Activated B cell treated with CpG ODN at 0.5 μM for 24 hours (primary cell): ENCODE measurements at places on chromosomes 3 and 15.

GRCh38 chr3:189446959-189447560, 184.1 kb upstream of the TP63 start:
- no peaks in the 10 kb centered on the region for H3K4me1 ChIP-seq
- H3K27me3 ChIP-seq = no peaks in the 10 kb centered on the region
- H3K27ac ChIP-seq = no peak overlapping the region
- no peak overlapping the region for H3K4me3 ChIP-seq
- no peak for DNase-seq
- no peaks in the 10 kb centered on the region for H3K36me3 ChIP-seq

GRCh38 chr3:87486115-87486514, 209.7 kb upstream of the POU1F1 start:
- no peaks in the 10 kb centered on the region for H3K27me3 ChIP-seq
- H3K27ac ChIP-seq = no peak overlapping the region
- no peaks in the 10 kb centered on the region for H3K36me3 ChIP-seq
- H3K4me3 ChIP-seq = no peak overlapping the region

GRCh38 chr15:93072011-93072410, 17.0 kb downstream of the RGMA start:
- H3K36me3 ChIP-seq = no peaks in the 10 kb centered on the region
- no peak overlapping the region for H3K27ac ChIP-seq
- no peak overlapping the region for H3K4me3 ChIP-seq
- H3K27me3 ChIP-seq = peaks cover 59% of the 10 kb centered on the region
- H3K4me1 ChIP-seq = peaks cover 12% of the 10 kb centered on the region

GRCh38 chr3:81872566-81872965, 111.1 kb upstream of the GBE1 start:
- no peak for DNase-seq
- no peaks in the 10 kb centered on the region for H3K27me3 ChIP-seq

DNA sequence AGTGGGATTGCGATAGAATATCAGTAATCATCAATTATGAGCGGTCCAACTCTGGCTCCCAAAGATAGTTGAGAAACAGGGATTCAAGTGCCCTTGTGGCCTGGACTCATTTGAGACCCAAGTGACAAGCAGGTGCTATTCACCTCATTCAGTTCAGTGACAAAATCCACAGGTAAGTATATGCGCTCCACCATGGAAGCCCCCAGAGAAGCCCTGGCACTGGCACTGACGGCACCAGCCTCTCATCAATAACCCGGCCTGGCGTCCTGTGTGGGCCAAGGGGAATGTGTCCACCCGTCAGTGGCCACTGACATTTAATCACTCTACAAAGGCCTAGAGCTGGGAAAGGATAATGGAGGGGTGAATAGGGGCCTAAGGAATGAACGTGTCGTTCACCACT, 117.2 kb downstream of the ADCY5 start:
- no peak overlapping the region for H3K4me3 ChIP-seq
- no peak overlapping the region for H3K27ac ChIP-seq
- no peaks in the 10 kb centered on the region for H3K36me3 ChIP-seq
- no peak for DNase-seq
